ENCODE measurements at places on chromosomes 1 and 21.

- no peak for DNase-seq
Observed at GRCh38 chr1:209807509-209807908, 1.6 kb upstream of the IRF6 start.

DNA sequence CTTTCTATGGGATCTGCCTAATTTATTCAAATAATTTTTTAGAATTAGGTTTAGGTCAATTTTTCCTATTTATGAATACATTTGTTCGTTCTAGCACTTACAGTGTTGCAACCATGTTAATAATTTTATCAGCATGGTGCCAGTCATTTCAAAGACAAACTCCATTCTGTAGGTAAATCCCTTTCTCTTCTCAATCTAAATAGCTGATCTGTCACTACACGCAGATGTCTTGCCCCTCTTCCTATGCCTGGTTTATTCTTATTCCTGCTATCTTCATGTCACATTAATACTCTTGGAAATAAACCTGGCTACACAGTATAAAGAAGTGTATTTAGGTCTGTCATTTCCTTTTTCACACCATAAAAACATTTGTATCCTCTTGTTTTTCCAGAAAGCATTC, 1172.4 kb downstream of the BRINP3 start:
- DNase-seq, result no peak

DNA sequence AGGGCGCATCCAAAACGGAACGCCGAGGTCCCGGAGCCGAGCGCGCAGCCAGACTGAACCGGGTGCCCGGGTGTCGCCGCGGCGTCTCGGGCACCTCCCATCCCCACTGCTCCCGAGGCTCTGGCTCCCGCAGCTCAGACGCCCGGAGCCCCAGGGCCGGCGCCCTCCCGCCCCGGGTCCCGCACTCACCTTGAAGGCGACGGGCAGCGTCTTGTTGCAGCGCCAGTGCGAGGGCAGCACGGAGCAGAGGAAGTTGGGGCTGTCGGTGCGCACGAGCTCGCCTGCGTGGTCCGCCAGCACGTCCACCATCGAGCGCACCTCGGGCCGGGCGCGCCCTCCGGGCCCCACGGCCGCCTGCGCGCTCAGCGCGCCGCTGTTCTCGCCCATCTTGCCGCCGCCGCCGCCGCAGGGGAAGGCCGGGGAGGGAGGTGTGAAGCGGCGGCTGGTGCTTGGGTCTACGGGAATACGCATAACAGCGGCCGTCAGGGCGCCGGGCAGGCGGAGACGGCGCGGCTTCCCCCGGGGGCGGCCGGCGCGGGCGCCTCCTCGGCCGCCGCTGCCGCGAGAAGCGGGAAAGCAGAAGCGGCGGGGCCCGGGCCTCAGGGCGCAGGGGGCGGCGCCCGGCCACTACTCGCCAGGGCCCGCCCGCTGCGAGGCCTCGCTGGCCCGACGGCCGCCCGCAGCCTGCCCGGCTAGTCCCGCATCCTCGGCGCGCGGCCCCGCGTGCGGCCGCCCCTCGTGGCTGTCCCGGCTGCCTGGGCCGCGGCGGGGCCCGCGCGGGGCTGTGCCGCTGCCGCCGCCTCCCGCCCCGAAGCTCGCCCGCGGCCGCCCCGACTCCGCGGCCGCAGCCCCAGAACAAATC, 447 bp downstream of the RUNX3 start:
- peak; percentile 30 for DNase-seq

DNA sequence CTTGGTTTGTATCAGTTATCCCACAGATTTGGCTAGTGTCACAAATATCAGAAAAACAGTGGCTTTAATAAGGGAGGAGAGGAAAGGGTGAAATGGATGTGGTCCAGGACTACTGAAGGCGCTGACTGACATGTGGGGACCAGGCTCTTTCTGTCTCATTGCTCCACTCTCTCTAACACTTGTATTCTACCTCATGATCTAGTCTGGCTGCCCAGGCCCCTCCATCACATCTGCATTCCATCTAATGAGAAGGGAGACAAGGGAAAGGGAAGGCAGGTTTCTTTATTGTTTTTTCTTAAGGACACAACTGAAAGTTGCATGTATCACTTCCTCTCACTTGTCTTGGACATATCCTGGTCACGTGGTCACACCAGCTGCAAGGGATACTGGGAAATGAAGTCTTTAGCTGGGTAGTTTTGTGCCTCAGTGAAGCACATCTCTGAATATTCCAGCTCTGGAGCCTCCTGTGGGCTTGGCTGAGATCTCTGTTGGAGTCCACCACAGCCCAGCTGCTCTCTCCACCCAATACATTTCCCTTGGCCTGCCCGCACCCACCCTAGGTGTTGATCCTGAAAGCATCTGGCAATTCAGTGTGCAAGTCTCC, 42.0 kb upstream of the PADI2 start:
- no peak for DNase-seq

DNA sequence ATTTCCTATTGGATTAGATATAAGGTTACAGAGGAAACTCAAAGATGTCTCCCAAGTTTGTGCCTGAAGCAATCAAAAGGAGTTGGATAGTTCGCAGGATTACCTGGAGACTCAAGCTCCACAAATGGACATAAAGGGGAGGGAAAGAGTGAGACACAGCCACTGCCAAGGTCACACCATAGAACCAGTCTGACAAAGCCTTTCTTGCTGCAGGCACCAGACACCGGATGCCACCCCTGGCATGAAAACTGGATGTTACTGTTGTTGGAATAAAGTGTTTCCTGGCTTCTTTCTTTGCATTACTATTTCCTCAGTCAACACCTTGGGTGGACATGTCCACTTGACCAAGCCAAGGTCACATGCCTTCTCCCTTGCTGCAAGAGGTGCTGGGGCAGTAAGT, 70.6 kb downstream of the SNRPE start:
- no peak for DNase-seq

DNA sequence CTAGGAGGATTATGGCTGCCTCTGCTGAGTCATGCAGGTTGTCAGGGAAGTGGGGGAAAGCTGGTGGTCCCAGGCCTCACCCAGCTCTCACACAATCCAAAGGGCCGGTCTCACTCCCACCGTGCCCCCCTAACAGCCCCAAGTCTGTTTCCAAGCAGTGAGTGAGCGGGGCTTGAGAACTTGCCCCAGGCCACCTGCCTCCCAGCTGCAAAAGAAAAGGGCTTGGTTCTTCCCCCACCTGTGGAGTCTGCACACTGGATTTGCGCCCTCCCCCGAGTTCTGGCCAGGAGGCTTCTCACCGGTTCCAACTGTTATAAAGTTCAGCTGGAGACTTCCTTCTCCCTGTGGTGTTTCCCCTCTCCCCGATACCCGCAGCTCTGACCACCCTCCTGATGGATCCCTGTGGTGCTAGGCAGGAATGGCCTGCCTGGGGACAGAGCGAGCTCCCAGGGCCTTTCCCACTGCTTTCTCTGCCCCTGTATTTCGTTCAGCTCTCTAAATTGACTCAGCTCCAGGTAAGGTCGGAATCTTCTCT, 222.3 kb downstream of the BARHL2 start:
- DNase-seq, result no peak

All from activated T-cell treated with anti-CD3 and anti-CD28 coated beads, Interleukin-2, amount 50 U/mL, for 4 hours (primary cell).